ENCODE measurements at places on chromosomes 11 and 22.

DNA sequence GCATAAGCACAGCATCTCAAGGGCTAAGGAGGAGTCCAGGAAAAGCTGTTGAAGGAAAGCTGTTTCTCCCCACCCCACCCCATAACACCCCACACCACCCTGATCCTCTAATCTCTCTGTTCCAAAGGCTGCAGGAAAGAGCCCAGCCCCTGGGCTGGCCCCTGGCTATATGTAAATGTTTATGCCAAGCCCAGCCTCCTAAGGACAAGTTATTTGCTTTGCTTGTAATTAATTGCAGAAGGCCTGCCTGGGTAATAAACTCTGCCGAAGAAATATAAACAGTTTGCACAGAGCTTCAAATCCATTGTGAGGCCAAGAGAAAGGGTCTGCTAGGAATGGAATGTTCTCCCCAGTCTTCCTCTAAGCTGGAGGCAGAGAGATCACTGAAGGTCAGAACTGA is 21.2 kb downstream of the ARRB1 start:
- no peak for DNase-seq

DNA sequence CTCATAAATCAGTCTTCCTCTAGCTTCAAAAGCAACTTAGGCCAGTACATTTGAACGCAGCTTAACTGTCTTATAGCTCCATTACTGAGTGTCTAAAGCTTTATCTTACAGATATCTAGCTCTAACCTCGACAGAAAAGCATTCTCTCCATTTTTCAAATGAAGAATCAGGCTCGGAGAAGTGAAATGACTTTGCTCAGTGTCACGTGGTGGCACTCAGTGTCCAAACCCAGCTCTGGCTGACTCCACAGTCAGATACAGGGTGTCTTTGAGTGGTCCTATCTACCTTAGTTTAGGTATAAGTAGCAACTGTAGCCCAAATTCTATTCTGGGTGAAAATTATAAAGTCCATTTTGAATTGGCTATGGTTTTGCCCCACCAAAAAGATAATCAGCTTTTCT is 38.7 kb upstream of the CHST1 start:
- no peak for DNase-seq

GRCh38 chr11:2869561-2870427 is 15.8 kb downstream of the CDKN1C start:
- DNase-seq: no peak

DNA sequence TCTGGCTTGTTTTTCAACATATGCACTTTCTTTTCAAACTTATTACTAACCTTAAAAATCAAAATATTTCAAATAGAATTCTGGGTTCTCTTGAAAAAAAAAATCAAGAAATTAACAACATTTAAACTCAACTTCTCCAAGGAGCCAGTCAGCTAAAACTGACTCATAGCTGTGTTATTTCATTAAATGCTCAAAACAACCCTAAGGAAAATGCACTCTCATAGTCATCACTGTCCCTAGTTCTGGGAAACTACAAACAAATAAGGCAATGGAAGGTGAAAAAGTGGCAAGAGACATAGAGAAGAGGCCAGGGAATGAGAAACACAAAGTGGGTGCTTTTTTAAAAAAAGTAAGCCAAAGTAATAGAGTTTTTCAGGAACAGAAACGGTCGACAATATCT is 4.1 kb upstream of the ARHGAP20 start:
- DNase-seq: no peak

DNA sequence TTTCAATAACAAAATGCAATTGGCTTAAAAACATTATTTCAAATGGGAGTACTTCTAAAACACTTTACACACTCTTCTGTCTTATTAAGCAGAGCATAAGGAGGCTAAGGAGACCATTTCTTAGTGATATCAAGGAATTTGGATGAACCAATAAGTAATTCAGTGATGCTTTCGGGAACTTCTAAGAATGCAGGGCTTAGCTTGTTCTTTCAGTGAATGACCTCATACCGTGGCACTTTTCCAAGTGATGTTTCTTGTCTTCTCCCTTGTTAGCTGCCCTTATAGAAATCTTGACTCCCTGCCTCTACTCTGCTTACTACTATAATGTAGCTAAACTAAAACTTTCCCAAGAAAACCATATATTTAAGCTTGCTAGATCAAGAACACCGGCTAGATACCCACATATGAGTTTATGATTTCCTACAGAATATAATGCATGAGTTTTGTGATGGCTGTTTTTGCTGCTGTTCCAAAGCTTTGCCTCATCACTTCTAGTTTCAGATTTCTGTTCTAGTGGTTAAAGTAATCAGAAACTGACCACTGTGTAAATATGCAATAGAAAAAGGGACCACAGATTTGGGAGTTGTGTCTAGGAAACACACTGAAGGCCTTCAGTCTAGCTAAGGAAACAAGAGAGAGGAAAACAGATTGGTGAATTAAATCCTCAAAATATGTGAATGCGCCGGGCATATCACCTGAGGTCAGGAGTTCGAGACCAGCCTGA is 37.5 kb upstream of the STK33 start:
- DNase-seq: no peak

DNA sequence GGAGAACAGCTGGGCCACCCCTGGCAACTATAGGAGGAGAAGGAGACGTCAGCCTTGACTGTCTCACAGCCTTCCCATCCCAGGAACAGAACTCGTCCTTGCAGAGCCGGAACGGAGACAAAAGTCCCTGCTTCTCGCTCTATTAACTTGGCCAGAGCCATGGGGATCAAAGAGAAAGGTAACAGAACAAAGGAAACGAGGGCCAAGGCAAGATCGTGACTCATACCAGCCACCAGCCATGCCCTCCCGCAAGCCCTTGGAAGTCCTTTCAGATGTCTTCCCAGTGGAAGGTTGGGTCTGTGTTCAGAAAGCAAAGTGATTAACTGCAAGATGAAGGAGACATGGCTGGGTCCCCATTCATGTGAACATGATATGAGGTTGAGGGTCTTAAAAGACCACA is 64.7 kb downstream of the PDE2A start:
- no peak for DNase-seq

DNA sequence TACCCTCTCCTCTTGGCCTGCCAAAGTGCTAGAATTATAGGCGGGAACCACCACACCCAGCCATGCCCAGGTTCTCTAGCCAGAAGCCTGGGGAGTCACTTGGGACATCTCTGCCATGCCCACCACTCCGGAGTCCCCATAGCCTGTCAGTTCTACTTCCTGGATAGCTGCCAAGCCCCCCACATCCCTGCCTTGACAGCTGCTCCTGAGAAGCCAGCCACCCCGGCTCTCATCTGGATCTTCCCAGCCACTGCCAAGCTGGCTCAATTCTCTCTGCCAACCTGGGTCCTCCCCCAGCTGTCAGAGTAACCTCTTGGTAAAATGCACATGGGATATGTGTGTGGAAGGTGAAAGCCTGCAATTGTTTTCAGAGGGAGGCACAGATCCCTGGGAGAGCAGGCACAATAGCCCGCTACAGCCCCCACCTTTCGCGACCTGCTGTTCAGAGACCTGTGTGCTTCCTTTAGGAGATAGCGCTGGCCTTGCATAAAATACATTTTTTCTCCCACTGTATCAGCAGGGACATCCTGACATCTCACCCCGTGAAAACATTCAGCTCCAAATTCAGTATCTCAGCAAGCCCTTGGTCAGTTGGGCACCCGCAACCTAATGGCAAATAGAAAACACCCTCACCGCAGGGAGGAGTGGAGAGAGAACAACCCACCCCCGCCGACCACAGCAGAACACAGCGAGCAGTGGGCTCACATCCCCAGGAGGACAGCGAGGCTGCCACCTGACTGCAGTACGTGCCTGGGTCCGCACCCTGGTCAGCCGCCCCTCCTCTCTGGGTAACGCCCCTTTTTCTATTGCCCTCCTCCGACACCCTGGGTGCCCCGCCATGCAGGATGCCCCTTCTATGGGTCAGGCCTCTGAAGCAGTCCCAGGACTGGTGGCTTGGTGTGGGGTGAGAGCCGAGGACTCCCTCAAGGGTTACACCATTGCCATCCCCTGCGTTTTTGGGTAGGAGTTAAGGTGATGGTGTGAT is 1342.2 kb downstream of the BRD1 start:
- DNase-seq: no peak

DNA sequence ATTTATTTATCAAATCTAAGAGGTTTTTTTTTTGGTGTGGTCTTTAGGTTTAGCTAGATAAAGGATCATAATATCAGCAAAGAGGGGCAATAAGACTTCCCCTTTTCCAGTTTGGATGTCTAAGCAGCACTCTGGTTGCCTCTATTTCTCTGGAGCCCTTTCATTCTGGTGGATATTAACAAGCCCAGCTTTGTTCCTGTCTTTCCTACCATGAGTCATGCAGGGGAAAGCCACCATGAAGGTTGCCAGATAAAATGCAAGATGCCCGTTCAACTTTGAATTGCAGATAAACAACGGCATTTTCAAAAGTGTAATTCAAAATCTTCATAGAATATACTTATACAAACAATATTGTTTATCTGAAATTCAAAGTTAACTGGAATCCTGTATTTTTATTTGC is 143.6 kb downstream of the ADAMTS15 start:
- no peak for DNase-seq

DNA sequence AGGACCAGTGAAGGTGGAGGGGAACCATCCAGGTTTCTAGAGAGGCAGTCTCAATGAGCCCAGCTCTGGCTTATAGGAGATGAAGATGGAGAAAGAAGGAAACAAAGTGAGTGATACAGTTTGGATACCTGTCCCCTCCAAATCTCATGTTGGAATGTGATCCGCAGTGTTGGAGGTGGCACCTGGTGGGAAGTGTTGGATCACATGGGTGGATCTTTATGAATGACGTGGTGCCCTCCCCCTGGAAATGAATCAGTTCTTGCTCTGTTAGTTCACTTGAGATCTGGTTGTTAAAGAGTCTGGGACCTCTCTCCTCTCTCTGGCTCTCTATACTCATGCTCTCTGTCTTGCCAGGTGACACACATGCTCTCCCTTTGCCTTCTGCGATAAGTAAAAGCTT is 393.1 kb upstream of the NARS2 start:
- DNase-seq: no peak

GRCh38 chr11:46698597-46698996 is 1.8 kb downstream of the ARHGAP1 start:
- no peak for DNase-seq

GRCh38 chr11:32088117-32088941 is 2.5 kb upstream of the RCN1 start:
- no peak for DNase-seq

- no peak for DNase-seq
These were observed 24.5 kb upstream of the SERPIND1 start for GRCh38 chr22:20749453-20749852.

GRCh38 chr22:32328306-32329201 is 29.1 kb upstream of the RFPL3 start:
- DNase-seq: no peak

DNA sequence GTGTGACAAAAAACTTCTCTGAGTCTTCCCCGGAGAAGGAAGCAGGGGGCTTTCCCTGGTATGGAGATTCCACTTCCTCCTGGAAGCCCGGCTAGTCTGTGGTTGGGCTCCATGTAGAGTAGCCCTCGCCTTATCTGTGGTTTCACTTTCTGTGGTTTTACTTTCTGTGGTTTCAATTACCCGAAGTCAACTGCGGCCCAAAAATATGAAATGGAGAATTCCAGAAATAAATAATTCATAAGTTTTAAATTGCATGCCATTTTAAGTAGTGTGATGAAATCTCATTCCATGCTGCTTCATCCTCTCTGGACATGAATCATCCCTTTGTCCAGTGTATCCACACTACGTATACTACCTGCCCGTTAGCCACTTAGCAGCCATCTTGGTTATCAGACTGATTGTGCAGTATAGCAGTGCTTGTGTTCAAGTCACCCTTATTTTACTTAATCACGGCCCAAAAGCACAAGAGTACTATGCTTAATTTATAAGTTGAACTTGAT is 275.0 kb upstream of the SESN3 start:
- no peak for DNase-seq

DNA sequence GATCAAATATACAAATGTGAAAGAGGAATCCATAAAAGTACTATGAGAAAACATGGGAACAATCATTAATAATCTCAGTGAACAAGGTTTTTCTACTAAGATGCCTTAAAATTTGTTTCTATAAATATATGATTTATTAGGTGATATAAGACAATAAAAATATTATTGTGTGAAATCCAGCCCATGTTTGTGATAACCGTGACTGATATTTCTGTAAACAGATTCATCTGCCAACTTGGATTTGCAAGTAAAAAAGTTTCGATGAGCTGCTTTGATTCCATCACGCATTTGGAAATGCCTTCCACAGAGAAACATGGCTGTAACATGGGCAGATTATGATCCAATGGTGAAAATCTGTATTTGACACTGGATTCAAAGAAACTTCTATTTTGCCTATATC is 157.8 kb downstream of the NXPE2 start:
- no peak for DNase-seq

DNA sequence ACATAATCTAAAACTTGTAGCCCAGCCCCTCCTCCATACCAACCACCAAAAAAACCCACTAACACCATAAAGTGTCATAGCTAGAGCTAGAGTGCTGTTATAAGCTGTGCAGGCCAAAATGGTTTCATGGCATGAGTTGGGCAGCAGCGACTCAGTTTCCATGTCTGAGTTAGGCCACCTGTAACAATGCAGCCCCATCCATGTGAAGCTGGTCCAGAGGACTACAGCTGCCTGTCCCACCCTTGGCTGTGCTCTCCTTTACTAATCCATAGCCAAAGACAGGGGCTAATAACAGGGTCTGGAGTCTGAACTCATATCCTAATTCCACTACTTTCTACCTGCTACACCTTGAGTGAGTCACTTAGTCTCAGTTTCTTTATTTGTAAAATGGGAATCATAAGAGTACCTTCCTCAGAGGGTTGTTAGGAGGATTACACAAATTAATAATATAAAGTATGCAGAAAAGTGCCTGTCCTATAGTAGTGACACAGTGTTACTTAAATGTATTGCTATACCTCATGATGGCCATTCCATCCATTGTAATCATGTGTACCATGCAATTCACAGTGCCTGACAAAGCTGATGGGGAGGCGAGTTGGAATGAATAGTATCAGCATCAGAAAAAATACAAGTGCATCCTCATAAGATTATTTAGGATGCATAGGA is 20.6 kb downstream of the KCNQ1OT1 start:
- no peak for DNase-seq

GRCh38 chr11:122242731-122243130 is 126.7 kb upstream of the BLID start:
- no peak for DNase-seq

All from right renal cortex interstitium (tissue), 3 donors.